ENCODE measurements at places on chromosomes 3 and 15. TPM values are rescaled to one million over a fixed set of nuclear protein-coding genes. Genes with fewer than 3 reads are reported as not detected.
A peak's percentile ranks its signal among the peaks of the same experiment; 100 is the strongest.

Gene LAMB2
- total RNA-seq, result 645 TPM

Gene IL17RE
- total RNA-seq, result 1.3 TPM

Gene ARF4
- 291 TPM for total RNA-seq

Gene GMNC
- total RNA-seq, result not detected

DNA sequence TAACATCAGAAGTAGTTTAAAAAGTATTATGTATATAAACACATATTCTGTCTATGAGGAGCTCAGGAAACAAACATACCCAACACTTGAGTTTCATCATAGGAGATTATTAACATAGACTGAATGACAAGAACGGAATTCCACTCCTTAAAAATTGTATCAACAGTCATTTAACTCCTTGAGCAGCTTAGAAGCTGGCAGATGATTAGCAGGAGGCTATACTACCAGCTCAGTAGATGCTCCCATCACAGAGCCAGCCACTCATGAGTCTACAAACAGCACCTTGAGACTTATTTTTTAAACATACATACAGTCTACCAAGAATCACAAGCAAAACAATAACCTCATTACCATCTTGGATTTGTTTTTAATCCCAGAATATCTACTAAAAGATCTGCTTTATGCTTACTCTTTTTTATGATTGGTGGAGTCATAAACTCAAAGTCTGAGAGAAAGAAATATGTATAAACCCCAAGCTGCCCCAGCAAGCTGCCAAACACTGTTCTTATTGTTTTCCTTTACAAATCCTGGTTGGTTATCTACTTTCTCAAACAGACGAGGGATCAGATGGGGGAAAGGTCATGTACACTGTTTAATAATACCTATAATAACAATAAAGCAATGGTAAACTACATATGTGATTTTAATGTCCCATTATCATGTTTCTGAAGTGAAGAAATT, 59.5 kb downstream of the CBLB start:
- peak; percentile 48 for DNase-seq

DNA sequence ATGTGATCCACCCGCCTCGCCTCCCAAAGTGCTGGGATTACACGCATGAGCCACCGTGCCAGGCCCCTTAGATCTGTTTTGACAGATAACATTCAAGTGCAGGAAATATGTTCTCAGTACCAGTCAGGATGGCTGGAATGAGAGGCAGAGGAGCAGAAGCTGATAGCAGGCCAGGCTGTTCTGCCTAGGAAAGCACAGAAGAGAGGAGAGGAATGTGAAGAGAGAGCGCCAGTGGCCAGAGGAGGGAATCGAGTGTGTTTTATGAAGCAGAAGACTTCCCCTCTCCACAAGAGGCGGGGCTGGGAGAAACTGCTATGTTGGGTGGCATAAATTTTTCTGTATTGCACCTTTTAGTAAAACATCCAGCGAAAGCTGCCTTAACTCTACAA, 32.0 kb upstream of the RYK start:
- DNase-seq, result no peak

Gene ADAMTS9
- total RNA-seq, result 229 TPM

GRCh38 chr3:36843065-36844051, 79.0 kb upstream of the DCLK3 start:
- peak; percentile 14 for DNase-seq

- no peak for DNase-seq
Observed at GRCh38 chr15:57544848-57545480, 46.7 kb upstream of the MYZAP start.

Gene RAD51
- total RNA-seq, result 5.6 TPM

Gene TF
- not detected for total RNA-seq

Gene SMAD6
- 2.6 TPM for total RNA-seq

Data from renal cortical epithelial cell (primary cell).